ENCODE measurements at places on chromosomes 12 and 14.

DNA sequence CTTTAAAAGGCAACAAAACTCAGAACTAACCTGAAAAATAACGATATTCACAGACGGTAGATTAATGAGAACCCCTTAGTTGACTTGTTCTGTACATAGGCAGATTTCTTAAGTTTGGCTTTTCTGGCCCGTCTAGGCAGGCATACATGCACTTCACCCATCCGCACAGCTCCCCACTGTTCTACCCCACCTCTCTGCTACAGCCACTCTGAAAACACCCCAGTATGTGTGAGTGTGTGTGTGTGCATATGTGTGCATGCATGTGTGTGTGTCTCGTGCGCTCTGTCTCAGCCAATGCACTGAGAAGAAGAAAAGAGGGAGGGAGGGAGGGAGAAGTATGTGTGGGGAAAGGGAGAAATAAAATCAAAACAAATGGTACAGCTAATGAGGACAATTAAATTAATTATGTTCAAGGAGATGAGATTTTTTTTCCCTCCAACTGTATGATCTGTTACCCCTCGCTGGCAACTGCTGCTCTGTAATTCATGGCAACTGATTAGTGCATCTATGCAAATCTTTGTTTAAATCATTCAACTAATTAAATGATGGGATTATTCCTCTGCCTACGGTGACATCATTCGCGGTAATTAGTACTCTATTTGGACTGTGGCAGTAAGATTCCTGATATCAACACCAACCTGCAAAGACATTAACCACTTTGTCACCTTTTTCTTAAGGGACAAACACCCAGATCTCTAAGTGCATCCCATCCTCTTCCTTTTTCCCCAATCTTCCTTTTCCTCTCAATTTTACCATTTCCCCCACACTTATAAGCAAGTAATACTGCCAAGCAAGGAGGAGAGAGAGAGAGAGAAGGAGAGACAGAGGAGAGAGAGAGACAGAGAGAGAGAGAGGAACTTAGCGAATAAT, 2.2 kb upstream of the LMO3 start:
- no peak for DNase-seq

GRCh38 chr12:30582943-30583342, 112.7 kb downstream of the IPO8 start:
- no peak for DNase-seq

GRCh38 chr14:70257526-70257925, 68.8 kb upstream of the SLC8A3 start:
- DNase-seq = no peak

- no peak for DNase-seq
These were observed 6.9 kb downstream of the MLH3 start for GRCh38 chr14:75044322-75044721.

GRCh38 chr12:47071241-47071852, 8.1 kb upstream of the PCED1B start:
- no peak for DNase-seq
